ENCODE measurements at places on chromosomes 6 and 20.

DNA sequence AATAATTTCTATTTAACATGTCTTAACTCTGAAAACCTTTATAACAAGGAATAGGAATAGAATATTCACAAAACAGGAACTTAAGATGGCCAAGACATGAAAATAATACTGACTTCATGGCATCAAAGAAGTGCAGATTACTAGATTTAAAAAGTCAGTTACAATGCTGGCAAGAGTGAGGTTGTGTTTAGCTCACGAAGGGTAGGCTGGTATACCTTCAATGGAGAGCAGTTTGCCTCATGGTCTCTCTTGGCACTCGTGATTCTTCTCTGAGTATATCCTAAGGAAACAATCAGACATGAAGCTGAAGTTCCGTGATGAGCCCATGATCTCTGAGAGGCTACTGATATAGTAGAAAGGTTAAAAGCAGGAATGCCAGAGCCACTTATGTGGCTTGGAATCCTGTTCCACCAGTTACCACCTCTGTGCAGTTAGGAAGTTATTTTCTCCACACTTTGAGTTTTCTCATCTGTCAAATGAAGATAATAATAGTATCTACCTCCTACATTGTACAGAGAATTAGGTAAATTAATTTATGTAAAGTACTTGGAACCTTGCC is 7.2 kb downstream of the NCOA7 start:
- no peak for DNase-seq

DNA sequence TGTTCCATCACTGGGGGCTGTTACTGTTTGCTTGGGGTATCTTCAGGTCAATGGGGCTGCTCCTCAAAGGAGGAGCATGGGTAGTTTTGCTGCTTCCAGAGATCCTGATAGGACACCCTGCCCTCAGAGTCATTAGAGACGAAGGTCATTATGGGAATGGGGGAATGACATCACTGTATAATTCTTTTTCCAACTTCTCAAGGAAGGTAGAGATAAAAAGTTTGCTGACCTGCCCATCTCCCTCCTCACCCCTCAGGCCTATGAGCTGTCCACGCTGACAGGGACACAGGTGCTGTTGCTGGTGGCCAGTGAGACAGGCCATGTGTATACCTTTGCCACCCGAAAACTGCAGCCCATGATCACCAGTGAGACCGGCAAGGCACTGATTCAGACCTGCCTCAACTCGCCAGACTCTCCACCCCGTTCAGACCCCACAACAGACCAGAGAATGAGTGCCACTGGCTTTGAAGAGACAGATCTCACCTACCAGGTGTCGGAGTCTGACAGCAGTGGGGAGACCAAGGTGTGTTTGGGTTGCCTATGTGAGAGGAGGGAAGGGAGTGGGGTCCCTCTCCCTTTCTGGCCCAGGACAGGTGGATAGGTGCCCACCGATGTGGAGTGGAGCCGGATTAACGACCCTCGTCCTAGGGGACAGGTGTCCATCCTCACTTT is 2.7 kb downstream of the SRF start:
- DNase-seq = no peak

DNA sequence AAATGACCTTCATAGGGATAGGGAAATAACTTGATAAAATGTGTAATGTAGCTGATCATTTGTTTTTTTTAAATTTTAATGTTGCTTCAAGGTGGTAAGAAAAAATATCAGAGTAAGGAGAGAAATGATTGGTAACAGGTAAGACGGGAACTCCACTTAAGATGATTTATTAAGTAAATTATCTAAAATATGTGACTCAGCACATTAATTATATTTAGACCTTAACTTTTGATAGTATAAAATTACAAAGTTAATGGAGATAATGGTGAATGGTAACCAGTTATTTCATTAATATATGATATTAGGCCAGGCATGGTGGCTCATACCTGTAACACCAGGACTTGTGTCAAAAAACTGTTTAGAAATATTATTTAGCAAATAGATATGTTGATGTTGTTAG is 10.2 kb downstream of the BEND6 start:
- DNase-seq = no peak

DNA sequence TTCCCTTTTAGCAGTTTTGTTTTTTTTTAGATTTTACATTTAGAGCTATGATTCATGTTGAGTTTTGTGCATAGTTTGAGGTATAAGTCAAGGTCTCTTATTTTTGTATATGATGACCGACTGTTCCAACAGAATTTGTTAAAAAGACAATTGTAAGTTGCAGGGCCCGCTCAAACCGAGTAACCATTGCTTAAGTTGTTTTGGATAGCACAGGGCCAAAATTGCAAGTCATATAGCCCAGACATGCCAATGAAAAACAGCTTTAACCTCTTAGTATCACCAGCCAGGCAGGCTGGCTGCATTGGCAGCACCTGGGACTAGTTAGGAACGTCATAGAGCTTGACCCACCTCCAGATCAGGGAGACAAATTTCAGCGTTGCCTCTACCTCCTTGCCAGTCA is 47.3 kb downstream of the PFDN4 start:
- DNase-seq = no peak

GRCh38 chr20:36071848-36072247 is 82.7 kb upstream of the EPB41L1 start:
- DNase-seq = no peak

DNA sequence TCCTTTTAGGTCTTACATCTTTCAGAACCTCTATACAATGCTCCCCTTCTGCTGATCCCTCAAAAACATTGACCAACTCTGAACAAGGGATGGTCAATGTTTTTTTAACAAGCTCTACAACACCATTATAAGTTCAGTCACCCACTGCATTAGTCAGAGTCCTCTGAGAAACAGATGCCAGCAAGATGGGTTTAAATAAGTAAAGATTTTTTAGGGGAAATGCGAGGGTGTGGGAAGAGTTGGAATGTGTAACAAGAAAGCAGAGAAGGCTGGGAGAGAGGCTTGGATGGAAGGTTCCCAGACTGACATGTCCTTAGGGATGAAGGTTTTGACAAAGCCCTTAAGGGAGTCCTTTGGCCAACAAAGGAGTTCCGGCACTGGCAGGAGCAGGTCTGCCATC is 478.3 kb downstream of the FRK start:
- DNase-seq = no peak
